Activated T-helper 1 cell treated with anti-CD3 and anti-CD28 coated beads, Interleukin-2, amount 50 U/mL, for 16 hours (primary cell): ENCODE measurements at places on chromosomes 1 and 21.

DNA sequence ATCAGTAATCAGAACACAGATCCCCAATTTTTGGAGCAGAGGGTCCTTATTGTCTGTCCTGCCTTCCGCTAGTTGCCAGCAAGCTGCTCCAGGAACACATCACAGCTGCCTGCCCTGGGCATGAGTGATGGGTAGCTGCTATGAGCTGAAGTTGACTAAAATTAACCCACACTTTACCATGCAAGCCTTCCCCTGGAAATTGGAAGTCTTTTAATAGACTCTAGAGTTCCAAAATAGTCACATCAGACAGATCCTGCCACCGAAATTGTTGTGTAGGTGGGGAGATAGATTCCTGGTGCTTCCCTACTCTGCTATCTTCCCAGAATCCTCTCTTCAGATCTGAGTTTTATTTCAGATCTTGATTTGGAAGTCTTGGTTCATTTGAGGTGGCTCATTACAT is 63.1 kb upstream of the GCLM start:
- no peak for DNase-seq

DNA sequence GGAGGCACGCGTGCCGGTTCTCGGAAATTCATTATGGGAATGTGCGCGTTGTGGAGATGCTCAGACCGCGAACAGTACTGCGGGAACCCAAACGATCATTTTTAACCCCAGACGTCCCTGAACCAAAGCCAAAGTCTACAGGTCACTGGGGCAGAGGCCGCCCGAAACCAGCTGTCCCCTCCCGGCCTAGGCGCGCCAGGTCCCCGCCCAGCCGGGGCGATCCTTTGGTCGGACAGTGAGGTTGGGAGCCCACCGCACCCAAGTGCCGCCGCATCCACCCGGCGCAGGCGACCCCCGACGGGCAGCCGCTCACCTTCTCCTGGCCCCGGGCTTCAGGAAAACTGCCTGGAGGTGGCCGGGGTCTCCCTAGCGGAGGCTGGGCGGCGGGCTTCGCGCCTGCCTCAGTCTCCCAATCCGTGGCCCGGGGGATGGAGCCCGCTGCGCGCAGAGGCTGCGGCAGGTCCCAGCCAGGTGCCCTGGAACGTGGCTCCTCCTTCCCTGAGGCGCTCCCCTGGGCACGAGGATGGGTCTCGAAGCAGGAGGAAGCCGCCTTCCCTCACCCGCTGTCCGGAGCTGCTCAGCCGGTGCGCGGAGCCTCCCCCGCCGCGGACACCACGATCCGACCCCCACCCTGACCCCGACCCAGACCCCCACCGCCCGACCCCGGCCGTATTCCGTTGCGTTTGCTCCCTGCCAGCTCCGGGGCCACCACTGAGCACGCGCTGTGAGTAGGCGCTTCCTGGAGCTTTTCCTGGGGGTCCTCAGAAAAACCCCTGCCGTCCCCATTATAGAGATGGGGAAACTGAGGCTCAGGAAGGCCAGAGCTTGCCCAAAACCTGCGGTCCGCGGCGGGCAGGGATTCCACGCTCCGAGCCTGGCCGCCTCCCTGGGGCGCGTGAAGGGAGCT is 8.1 kb upstream of the SLX9 start:
- DNase-seq: no peak

DNA sequence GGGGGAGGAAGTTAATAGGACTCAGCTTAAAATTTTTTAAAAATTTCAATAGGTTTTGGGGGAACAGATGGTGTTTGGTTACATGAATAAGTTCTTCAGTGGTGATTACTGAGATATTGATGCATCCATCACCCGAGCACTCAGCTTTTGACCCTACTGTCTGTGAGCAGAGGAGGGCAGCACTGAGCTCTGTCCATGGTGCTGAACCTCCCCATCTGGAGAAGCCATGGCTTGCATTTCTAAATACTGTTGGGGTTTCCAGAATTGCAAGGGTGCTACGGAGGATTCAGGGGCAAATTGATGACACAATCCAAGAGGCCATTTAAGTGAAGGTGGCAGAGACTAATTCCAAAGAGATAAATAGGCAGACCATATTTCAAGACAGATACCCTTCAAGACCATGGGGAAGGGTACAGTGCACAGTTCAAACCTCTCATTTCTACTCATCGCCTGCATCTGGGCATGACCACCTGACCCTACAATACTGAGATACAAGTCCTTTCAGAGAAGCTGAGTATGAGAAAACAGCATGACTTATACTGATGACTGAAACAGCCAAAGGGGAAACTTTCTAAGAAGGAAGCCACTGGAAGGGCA is 17.2 kb downstream of the SYT2 start:
- DNase-seq: peak; percentile 43

DNA sequence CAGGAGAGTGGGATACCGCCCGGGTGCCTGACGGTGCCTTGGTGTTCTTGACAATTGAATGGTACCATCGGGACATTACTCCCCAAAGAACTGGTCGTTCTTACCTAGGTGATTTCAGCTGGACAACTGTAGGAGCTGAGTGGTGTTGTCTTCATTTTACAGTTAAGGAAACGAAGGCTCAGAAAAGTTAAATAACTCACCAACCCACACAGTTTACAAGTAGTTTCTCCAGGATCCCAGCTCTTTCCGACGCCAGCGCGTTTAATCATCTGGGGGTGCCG is 1.6 kb downstream of the PIK3CD start:
- DNase-seq: no peak

DNA sequence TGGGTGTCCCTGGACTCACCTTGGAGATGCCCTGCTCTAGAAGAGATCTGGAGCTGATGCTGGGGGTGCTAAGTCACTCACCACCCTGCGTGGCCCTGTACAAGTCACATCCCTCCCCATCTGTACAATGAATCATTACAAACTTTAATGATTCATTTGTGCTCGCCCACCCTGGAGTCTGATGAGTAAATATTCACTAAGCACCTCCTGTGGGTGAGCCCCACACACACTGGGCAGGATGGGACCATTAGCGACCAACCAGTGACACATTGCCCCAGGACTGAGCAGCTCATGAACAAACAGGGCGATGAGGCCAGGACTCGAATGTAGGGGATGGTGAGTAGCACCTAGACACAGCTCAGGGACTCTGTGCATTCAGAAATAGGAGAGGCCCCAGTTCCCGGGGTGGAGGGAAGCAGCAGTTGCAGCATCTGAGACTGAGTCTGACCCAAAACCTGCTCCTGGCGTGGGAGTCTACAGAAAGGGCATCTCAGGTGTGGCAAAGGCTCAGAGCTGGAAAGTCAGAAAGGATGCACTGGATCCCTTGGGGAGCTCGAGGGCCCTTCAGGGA is 18.1 kb upstream of the PDZK1IP1 start:
- no peak for DNase-seq

GRCh38 chr1:201885531-201886075 is 3.1 kb upstream of the SHISA4 start:
- no peak for DNase-seq

- DNase-seq: no peak
These were observed 1201.1 kb upstream of the B3GALT2 start for GRCh38 chr1:194387531-194387930.

- DNase-seq: no peak
These were observed 57.8 kb downstream of the EDARADD start for GRCh38 chr1:236451796-236452373.

GRCh38 chr1:101833312-101833711 is 163.4 kb downstream of the OLFM3 start:
- DNase-seq: no peak

DNA sequence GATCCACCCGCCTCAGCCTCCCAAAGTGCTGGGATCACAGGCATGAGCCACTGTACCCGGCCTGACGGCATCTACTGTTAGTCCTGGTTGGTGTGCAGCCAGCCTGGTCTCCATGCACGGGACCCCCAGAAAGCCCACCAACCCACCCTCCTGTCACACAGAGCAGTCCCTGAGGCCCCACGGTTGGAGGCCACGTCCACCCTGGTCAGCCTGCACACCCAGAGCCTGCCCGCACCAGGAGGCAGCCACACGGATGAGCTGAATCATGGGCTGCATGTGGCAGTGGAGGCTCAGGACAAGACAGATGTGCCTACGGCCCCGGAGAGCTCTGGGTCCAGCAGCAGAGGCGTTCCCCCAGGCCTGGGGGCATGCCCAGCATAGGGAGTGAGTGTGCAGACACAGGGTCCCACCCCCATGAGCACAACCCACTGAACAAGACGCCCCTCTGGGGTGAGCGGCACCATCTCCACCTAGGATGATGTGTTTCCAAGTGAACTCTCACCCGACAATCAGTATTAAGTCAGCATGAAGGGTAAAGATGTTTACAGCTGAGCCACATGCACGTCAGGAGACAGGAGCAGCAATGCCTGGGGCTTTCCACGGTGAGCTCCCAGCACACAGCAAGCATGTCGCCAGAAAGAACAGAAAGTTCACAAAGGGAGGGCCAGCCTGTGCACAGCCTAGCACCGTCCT is 102.1 kb downstream of the WDR4 start:
- no peak for DNase-seq

GRCh38 chr21:27060190-27060589 is 93.3 kb upstream of the ADAMTS5 start:
- no peak for DNase-seq

- DNase-seq: no peak
These were observed 87.6 kb downstream of the BCAR3 start for GRCh38 chr1:93593854-93594602.

DNA sequence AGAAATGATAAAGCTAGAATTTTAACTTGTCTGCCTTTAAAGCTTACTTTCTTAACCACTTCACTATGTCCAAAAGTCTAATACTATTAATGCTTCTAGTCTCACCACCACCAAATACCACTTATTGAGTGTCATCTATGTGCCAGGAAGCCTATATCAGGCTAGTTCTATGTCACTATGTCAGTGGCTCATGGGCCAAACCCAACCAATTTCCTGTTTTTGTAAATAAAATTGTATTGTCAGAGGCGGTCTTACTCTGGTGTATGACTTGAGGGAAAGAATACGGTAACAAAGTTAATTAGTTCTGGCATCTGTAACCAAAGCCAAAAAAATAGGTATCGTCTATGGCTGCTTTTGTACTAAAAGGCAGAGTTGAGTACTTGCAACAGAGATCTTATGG is 14.8 kb downstream of the F5 start:
- DNase-seq: no peak

DNA sequence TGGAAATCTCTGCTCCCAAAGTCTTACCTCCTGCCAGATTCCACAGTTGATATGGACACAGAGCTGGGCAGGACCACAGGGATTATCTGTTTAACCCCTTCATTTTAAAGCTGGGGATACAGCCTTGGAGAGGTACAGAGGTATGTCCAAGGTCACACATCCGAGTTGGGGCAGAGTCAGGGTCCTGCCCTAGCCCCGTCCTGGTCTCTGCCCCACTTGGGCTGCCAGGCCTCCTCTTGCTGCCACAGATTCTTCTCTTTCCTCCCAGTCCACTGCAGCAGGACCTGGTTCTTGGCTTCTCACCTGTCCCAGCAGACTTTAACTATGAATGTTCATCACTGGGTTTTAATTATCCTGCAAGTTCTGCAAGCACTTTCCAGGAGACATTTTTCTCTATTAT is 258.3 kb downstream of the MATN1 start:
- DNase-seq: no peak

DNA sequence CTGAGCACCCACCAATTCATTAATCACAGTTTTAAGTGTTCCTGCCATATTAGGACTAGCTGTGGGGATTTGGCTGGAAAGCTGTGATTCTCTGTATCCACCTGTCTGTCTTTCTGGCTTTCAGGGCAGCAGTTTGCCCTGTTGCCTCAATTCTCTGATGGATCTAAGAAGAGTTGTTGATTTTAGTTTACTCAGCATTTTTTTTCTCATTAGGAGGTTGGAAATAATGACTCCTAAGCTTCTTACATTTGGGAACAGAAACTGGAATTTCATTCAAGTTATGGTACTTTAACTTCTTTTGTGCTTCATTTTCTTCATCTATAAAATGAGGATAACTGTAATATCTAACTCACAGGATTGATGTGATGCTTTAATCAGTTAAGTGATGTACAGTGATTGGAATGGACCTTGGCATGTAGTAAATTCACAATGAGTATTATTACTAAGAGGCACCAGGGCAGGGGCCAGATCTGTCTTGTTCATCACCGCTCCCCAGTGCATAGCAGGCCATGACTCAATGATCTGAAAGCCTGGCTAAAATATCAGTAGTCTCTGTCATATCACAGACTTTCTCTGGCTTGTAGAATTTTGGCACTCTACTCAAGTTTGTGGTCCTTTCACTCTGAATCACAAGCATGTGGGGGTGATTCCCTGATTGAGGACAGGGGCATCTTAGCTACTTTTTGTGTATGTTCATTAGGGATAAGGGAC is 51.4 kb upstream of the GREM2 start:
- DNase-seq: no peak

- DNase-seq: no peak
These were observed 92.5 kb downstream of the CDC42BPA start for GRCh38 chr1:227225715-227226346.

GRCh38 chr1:97814121-97814520 is 106.7 kb downstream of the DPYD start:
- no peak for DNase-seq

- DNase-seq: no peak
These were observed 90.2 kb downstream of the ESRRG start for GRCh38 chr1:216632980-216633379.

GRCh38 chr1:14521622-14522021 is 76.9 kb upstream of the KAZN start:
- no peak for DNase-seq

DNA sequence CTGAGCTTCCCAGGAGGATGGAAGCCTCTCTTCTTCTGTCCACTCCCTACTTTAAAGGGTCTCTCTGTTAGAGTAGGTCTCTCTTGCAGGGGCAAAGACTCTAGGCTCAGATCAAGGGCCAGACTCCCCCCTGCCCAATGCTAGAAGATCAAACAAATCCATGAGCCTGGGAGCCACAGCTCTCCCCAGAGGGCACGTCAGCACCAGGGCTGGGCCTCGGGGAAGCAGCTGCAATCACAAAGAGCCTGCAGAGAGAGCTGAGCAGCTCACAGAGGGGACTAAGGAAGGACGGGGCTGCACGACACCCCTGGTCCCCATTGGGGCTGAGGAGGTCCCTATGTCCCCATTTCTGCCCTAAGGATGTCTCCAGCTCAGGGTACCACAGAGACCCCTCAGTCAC is 3.9 kb downstream of the CNTN2 start:
- no peak for DNase-seq

- DNase-seq: no peak
These were observed 55.2 kb downstream of the BRWD1 start for GRCh38 chr21:39258207-39258606.

DNA sequence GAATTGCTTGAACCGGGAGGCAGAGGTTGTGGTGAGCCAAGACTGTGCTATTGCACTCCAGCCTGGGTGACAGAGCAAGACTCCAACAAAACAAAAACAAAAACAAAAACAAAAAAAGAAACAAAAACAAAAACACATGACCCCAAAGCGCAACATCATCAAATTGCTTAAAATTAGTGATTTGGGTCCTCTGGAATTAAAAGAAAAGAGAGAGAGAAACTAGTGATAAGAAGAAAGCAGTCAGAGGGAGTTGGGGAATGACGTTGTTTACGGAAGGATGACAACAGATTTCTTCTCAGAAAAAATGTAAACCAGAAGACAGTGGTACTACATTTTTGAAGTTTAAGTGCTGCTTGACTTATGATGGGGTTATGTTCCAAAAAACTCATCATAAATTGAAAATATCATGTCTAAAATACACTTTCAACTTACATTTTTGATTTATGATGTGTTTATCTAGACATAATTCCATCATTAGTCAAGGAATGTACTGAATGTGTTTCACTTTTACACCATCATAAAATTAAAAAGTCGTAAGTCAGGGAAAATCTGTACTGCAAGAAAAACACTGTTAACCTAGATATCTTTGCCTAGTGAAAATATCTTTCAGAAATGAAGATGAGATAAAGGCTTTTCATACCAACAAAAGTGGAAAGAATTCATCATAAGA is 88.0 kb downstream of the MT1HL1 start:
- no peak for DNase-seq
